ENCODE measurements at places on chromosomes 16 and 17.

DNA sequence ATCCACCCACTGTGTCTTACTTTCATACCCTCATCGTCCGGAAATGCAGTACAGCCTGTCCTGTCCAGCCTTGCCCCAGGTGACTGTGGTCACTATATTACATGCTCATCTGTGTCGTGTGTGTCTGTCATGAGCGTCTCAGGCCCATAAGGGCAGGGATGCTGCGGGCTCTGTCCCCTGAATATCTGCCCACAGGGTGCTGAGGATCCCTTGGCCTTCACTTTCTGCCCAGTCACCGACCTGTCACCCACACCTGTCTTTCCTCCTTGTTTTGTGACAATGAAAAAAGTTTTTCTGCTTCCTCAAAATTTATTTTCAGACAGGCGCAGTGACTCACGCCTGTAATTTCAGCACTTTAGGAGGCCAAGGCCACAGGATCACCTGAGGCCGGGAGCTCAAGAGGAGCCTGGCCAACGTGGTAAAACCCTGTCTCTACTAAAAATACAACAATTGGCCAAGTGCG is 1.4 kb upstream of the CTRB1 start:
- DNase-seq = no peak

- no peak for DNase-seq
Observed at GRCh38 chr17:61349350-61349749, 50.3 kb upstream of the TBX2 start.

DNA sequence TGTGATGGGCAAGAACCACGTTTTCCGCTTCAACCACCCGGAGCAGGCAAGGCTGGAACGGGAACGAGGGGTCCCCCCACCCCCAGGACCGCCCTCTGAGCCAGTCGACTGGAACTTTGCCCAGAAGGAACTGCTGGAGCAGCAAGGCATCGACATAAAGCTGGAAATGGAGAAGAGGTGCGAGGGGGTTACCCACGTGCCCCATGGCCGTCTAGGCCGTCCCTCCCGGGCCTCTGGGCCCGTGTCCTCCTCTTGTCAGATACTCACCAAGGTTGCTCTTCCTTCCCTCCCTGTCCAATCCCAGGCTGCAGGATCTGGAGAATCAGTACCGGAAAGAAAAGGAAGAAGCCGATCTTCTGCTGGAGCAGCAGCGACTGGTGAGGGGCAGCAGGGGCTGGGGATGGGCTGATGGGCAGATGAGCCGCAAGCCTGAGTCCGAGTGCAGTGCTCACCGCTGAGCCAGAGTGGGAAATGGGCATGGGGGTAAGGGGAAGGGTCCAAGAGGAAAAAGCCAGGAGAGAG is 14.7 kb downstream of the SLC52A1 start:
- DNase-seq = no peak

DNA sequence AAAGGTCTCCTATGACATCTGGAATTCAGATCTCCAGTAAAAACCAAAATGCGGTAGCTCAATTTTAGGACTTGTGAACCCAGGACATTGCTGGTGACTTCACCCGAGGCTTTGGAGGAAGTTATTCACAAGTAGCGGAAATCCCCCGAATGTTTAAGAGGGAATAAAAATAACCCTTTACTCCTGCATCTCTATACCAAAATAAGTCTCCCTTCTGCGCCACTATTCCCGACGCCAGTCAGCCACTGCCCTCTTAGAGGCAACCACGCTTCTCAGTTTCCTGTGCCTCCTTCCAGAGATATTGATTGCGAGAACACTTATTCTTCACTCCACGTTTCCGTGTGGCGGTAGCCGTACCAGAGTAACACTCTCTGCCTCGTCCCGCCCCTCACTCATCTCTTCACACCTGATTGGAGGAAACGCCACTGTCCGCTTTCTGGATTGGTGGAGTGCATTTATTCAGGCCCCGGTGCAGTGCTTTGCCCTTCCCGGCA is 27.4 kb downstream of the EMP2 start:
- no peak for DNase-seq

DNA sequence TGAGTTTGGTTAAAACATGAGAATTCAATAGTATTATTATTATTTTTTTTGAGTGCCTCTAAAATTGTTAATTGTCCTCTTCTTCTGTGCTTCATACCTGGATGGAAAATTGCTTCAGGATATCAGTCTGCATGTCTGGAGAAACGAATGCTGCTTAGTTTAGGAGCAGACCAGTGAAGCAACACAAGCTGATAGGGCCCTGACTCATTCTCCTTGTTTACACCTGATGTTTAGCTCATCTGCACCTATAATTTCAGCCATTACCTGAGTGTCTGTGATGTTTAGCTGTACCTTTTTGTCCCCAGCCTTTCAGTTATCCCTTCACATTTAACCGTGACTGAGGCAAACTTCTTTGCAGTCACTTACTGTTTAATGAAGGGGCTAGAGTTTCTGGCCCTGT is 14.8 kb downstream of the SNTB2 start:
- DNase-seq = no peak

- no peak for DNase-seq
Observed at GRCh38 chr17:42467889-42468288, 9.2 kb downstream of the ATP6V0A1 start.

DNA sequence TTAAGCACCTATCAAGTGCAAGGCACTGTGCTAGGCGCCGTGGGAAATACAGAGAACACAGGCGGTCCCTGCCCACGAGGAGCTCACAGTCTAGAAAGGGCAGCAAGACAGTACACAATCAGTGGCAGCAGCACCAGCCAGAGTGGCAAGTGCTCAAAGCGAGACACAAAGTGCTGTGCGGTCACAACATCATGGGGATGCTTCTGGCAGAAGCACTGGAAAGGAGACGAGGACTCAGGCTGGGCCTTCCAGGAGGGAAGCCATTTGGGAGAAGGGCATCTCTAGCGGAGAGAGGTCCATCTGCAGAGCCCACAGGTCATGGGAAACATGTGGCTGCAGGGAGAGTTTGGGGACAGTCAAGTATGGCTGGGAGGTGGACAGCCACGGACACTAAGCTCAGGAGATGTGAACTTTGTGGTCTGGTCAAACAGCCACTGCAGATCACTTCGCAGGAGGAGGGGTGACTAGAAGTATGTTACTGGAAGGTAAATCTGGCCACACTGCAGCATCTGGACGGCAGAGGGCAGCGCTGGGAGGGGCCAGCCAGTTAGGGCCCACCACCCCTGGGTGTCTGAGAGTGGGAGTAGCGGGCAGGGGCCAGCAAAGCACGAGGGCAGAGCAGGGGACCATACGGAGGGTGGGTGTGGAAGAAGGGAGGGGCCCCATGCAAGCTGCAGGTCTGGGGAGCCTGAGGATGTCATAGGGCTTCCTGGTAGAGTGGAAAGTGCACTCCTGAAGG is 71.1 kb downstream of the N4BP1 start:
- no peak for DNase-seq

GRCh38 chr16:88130681-88131080 is 179.4 kb downstream of the BANP start:
- no peak for DNase-seq

GRCh38 chr16:14004729-14005315 is 66.3 kb upstream of the MRTFB start:
- no peak for DNase-seq

DNA sequence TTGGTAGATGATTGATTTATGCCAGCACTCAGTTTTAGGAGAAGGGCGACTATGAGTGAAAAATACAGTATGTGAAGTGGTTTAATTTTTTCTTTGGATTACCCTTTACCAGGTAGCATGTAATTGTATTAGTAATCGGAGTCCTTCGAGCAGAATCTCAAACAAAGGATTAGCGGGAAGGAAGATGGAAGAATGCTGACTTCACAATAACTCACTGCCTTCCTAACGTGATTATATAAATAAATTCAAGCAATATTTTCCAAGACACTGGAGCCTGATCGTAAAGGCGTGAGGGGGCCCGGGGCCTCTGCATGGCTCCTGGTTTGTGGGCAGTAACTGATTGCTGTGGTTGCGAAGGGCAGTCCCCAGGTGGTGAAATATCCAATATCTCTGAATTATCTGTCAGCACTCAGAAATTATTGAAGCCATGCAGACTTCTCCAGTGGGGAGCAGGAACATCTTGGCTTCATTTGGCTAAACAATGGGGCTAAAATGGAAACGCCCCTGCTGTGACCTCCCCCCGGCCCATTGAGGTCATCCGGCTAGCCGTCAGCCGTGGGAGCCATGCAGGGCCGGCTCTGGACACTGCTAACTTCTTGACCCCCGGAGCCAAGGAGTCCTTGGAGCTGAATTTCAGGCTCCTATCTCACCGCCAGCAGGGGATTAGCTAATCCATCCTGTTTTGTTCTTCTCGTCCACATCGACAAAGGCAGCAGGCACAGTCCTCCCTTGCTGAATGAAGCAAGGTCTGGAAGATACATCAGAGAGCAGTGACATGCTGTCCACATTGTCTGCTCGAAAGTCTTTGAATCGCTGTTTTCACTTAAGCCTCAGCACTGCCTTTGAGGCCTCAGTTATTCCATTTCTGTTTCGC is 295.9 kb upstream of the N4BP1 start:
- no peak for DNase-seq

- DNase-seq = no peak
Observed at GRCh38 chr17:55458978-55459377, 37.3 kb upstream of the MMD start.

DNA sequence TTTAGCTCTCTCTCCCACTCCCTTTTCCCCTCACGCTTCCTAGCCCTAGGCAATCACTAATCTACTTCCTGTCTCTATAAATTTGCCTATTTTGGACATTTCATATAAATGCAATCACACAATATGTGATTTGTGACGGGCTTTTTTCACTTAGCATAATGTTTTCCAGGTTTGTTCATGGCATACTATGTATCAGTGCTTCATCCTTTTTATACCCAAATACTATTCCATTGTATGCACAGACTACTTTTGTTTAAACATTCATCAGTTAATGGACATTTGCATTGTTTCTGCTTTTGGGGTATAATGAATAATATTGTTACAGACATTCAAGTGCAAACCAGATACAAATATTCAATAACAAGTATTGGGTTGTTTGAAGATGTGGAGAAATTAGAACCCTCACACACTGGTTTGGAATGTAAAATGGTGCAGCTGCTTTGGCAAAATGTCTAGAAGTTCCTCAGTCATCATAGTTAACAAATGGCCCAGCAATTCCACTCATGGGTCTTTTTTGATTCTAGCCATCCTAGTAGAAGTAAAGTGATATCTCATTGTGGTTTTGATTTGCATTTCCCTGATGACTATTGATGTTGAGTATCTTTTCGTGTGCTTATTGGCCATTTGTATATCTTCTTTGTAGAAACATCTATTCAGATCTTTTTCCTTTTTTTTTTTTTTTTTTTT is 67.7 kb downstream of the TBX4 start:
- DNase-seq = no peak

DNA sequence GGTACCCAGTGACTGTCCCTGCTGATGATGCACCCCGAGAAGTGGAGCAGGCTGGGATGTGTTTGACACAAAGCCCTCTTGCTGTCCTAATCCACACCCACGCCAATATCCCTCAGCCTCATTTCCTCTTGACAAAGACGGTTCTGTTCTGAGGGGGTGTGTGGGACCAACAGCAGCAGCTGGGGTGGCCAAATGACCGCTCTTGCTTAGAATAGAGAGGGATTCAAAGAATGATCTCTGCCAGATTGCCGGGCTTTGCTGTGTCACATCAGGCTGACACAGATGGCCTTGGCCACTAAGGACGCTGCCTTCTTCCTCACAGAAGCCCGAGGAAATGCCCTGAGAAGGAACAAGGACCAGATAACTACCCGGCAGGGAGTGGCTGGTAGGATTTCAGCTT is 250.7 kb downstream of the NTN1 start:
- DNase-seq = no peak

GRCh38 chr16:87306516-87306915 is 10.7 kb downstream of the C16orf95 start:
- no peak for DNase-seq

- no peak for DNase-seq
Observed at GRCh38 chr16:8583732-8584131, 6.6 kb downstream of the TMEM114 start.

Data from NCI-H1105 treated with DMSO at 0.1 percent for 48 hours (cell line).